ENCODE measurements at places on chromosomes 3 and 15.

DNA sequence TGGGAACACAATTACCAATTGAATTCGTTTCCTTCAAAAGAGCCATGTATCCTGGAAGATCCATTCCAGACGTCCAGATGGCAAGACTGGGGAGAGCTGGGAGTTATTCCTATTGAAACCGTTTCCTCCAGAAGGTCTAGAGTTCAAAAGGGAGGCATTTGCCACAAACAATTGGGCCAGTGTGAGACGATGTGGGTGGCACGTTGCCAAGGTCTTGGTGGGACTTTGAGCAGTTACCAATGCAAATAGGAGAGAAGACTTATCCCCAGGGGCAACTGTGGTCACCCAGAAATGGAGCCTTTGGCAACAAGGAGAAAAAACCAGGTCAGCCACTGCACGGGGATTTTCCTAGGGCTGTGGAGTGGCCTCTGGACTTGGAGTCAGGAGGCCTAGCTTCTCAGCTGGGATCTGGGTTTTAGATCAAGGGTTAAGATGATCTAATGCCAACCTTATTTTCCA, 29.6 kb upstream of the TLE3 start:
- DNase-seq: no peak

GRCh38 chr3:144312702-144313101, 341.1 kb downstream of the DIPK2A start:
- DNase-seq: no peak

DNA sequence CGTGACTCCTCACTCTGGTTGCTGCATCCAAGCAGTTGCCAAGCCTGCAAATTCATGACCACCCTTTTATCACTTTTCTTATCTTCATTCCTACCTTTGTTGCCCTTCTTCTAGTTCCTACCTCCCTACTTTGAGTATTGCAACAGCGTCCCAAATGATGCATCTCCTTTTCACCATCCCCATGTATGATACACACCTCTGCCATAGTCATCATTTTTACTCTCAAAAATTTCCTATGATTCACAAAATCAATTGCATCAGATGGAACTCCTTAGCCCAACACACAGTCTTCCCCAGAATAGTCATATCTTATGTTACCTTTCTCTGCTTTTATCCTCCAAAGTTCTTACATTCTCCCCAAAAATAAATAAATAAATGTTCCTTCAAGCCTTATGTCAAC, 262.6 kb downstream of the TBL1XR1 start:
- DNase-seq: no peak

- DNase-seq: no peak
These were observed 3.5 kb upstream of the LYSMD4 start for GRCh38 chr15:99736702-99737101.

DNA sequence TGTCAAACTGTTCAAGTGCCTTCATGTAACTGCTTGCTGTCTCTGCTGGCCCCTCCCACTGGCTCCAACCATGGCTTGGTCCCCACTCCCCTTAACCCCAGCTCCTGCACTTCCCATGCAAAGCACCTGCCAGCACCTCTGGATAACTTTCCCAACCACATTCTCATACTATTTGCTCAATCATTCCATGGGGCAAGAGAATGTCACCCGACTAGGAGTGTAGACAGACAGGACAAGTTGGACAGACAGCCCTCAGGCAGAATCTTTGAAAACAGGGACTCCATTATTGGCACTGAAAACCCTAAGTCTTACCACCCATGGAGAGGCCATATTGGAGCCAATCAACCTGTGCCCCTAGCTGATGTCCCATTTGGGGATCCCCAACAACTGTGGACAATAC, 246.5 kb downstream of the RPLP1 start:
- DNase-seq: no peak

DNA sequence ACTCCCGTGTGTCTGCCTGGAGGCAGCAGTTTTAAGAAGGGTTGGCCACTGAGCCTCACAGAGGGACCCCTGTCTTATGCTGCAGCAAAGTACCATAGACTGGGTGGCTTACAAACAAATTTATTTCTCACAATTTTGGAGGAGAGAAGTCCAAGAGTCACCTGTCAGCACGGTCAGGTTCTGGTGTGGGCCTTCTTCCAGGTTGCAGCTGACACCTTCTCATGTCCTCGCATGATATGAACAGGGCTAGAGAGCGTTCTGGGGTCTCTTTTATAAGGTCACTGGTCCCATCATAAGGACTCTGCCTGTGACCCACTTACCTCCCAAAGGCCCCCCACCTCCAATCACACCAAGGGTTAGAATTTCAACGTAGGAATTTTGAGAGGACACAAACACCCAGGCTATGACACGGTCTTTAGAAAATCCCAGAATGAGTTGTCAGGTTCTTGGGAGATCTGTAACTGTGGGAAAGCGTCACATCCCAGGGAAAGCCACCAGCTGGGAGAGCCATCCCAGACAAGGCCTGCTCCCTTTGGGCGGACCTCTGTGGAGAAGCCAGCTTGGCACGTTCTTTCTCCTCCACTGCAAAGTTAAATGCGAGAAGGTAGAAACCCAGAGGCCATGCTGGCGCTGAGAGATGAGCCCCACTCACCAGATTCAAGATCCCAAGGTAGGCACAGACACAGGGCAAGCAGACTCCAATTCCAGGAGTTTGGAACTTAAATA, at the start of gene FBXW12:
Gene FBXW12 (plus strand): TSS at position 569 of the 726 bp plus-strand sequence. CDS start 549 bp downstream, outside the sequence.
- DNase-seq: no peak

- no peak for DNase-seq
These were observed 66.5 kb upstream of the FNDC3B start for GRCh38 chr3:171972871-171973348.

DNA sequence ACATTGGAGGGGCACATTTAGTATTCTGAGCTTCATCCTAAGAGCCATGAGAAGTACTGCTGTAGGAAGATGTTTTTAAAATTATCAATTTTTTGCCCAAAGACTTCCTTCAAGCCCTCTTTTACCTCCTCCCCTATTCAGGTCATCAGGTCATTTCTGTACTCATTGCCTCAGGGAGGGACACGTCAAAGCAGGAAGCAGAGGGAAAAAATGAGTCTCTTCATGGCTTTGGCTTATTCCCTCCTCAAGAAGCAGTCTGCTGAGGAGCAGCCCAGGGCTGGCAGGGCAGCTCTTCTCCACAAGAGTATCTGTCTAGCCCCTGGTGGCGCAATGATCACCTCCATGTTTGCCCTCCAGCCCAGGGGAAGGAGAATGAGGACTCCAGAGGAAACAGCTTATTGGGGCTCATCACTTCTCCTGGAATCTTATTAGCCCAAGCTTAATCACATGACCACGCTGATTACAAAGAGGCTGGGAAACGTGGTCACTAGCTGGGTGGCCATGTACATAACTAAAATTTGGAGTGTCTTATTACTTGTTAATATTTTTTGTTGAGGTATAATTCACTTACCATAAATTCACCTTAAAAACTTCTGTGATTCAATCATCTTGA, 44.2 kb upstream of the GATA2 start:
- no peak for DNase-seq

DNA sequence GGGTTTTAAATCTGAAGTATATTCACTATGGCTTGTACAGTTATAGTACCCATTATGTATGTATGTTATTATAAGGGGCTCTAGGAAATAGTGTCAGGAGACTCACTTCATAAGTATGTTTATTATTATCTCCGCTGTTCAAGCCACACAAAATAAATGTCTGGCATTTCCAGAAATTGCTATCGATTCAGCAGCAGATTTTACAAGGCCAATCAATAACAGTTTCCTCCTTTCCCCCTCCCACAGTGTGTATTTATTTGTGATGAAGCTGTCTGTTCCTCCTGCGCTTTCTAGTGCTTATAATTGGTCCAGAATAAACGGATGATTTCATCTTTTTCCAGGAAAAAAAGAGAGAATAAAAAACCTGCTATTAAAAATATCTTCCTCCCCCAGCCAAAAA, 134.2 kb upstream of the LPP start:
- no peak for DNase-seq

- DNase-seq: no peak
These were observed 5.4 kb upstream of the HEG1 start for GRCh38 chr3:125061170-125061569.

GRCh38 chr3:58704745-58705144, 38.2 kb upstream of the FAM3D start:
- no peak for DNase-seq

DNA sequence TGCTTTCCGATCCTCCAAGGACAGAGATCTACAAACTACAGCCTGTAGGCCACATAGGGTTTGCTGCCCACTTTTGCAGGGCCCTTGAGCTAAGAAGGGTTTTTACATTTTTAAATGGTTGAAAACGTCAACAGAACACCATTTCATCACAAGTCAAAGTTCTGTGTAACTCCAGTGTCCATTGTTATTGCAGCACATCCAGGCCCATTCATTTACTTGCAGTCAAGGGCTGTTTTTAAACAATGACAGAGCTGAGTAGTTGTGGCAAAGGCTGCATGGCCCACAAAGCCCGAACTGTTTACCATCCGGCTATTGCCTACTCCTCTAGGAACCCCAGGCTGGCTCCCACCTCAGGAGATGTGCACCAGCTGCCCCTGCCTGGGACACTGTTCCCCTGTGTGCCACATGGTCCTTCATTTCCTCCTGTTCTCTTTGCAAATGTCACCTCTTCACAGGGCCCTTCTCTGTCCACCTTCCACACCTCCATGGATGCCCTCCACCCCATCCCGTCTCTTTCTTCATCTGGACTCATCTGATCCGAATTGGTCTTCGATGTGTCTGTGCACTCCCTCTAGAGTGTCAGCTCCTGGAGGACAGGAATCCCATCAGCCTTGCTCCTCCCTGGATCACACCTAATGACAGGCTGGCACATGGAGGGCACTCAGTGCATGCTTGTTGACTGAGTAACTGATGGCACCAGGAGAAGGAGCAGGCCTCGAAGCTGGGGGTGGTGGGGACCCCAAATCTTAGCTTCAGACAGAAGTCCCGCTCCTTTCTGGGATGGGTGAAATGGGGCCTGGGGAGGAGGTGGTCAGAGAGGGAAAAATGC, 69.5 kb upstream of the IQSEC1 start:
- DNase-seq: no peak

DNA sequence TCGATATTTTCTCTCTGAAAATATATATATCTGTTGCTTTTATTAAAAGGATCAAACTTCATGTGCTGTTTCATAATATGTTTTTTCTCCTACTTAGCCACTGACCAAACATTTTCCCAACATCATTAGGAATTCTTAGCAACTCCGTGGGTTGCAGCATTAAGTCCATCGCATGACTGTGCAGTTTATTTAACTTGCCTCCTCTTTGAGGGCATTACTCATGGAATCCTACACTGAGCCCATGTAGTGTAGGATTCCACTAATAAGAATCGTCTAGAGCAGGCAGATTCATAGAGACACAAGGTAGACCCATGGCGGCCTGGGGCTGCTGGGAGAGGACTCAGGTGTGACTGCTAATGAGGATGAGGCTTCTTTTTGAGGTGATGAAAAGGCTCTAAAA, 49.3 kb downstream of the CMTM6 start:
- DNase-seq: no peak

DNA sequence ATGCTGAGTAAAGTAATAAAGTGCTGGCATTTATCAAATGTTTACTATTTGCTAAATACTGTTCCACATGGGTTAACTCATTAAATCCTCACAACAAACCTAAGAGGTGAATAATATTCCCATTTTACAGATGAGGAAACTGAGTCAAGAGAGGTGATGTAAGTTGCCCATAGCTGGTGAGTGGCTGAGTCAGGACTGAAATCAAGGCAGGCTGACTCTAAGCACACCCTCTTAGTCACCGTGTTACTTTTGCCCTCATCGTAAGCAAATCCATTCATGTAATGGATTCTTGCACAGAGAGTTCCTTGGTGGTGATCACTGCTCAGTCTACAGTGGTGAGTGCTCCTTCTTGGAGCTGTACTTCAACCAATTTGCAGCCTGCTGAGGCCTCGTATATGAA, 28.9 kb upstream of the PTX3 start:
- no peak for DNase-seq

DNA sequence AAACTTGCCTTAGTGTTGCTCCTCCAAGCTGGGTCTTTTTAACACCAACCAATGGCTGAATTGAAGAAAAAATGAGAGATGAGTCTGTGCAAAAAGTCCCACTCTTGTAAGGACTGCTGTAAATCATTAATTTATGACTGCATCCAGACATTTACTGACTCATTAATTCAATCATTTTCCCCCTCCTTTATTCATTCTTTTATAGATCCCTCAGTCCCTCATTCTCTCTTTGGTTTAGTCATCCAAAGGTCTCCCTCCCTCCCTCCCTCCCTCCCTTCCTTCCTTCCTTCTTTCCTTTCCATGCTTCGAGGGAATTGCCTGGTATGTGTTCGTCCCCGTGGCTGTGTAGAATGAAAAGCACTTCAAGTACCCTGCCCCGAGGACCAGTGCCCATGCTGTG, 35.3 kb upstream of the MRPS22 start:
- DNase-seq: no peak

- DNase-seq: no peak
These were observed 205.7 kb upstream of the ZPLD1 start for GRCh38 chr3:102229062-102229655.

DNA sequence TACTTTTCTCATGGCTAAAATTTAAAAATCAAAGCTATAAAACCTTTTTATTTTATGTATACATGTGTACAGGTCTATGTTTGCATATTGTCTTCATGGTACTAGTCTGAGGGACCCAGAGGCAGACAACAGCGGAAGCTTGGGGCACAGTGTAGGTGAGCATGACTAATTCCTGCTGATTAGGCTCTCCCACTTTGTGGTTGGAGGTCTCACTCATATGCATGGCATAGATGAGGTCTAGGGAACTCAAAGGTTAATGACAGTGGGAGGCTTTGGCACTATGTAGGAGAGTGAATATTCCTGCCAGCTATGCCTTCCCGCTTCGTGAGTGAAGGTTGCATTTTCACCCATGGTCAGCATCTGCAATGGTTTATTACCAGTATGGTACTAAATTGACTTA, 47.5 kb upstream of the AADACL2 start:
- no peak for DNase-seq
